Stimulated activated CD4-positive, alpha-beta T cell treated with anti-CD3 and anti-CD28 coated beads, Interleukin-1b, Interleukin-23, amount 100 ng/mL, for 4 hours (primary cell): ENCODE measurements at places on chromosomes 3 and 15.
A peak's percentile ranks its signal among the peaks of the same experiment; 100 is the strongest.

DNA sequence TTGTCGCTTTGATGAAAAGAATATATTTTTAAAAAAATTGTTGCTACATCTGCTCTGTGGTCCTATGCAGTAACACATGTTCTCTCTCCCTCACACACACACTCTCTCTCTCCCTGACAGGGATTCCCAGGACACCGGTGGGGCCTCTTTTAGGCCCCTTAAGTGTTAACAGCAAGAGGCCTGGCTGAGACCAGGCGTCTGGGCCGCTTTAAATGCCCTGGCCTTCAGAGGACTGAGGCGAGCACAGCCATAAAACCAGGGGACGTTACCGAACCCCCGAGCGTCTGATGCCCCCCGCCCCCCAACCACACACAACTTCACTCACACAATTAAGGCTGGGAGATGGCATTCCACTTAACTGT lies 1.7 kb downstream of the BNC1 start:
- no peak for DNase-seq

DNA sequence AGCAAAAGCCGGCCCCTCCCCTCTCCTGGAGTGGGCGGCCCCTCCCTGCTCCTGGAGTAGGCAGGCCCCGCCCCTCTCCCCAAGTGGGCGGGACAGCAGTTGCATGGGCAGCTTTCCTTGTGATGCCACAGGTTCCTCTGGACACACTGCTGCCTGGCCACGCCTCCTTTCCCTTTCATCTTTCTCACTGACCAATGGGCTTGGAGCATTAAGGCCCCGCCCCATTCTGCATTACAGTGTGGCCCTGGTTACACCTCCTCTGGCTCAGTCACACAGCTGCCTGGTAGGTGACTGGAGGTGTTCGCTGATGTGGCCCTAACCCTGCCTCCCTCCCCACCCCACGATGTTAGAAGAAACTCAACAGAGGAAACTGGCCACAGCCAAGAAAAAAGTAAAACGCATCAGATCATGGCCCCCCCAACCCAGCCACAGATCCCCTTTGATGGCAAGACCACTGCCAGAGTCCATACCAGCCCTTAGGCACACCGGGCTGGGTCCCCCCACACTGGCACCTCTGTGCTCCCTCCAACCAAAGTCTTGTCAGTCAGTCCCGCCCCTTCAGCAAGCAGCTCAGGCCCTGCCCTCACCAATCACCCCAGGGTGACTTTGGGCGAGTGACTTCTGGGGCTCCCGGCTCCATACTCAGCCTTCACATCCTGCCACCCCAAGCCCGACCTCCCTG lies 84.3 kb downstream of the ADAMTS7 start:
- no peak for DNase-seq

DNA sequence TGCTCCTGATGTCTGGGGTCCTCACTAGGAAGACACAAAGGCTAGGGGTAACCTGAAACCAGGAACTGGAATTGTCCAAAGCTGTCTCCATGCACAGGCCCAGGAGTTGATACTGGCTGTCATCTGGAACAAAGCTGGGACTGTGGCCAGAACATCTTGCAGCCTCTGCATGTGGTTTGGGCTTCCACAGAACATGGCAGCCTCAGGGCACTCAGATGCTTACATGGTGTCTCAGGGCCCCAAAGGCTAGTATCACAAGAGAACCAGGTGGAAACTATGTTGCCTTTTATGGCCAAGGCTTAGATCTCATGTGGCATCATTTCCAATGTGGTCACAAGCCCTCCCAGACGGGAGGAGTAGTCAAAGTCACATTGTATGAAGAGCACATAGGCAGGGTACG lies 335.2 kb upstream of the TRIM42 start:
- DNase-seq, result no peak

GRCh38 chr3:99536555-99537314 lies 101.7 kb upstream of the COL8A1 start:
- DNase-seq, result no peak

DNA sequence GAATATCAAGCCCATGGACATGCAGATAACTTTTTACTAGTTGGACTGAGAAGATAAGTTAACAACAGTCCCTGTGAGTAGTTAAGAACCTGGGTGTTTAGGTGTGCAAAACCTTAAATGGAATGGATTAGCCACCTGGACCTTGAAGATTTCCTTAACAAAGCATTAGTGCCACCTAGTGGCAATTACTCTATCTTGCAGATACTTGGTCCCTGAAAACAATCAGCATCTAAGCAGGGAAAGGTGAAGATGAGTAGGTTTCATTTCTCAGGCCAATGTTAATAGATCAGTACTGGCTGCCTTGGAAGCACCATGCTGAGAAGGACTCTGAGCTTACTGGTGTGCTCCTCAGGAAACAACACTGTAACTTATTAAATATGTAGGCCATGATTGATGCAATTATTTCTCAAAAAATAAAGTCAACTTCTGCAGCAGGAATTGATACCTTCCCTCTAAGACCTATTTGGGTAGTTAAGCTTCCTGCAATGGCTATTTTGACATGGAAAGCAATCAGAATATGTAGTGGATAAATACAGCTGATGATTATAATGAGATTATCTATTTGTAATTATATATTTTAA lies 329.4 kb downstream of the TBC1D5 start:
- DNase-seq, result peak; percentile 3

GRCh38 chr3:126990024-126990700 lies 7.2 kb downstream of the PLXNA1 start:
- no peak for DNase-seq

GRCh38 chr15:34999906-35000305 lies 11.8 kb upstream of the ZNF770 start:
- no peak for DNase-seq

GRCh38 chr3:70744536-70744935 lies 432.1 kb upstream of the MDFIC2 start:
- DNase-seq, result no peak

- no peak for DNase-seq
Observed at GRCh38 chr3:143563786-143564185, 284.5 kb downstream of the SLC9A9 start.

- no peak for DNase-seq
Observed at GRCh38 chr15:75731248-75732151, 18.9 kb upstream of the CSPG4 start.

DNA sequence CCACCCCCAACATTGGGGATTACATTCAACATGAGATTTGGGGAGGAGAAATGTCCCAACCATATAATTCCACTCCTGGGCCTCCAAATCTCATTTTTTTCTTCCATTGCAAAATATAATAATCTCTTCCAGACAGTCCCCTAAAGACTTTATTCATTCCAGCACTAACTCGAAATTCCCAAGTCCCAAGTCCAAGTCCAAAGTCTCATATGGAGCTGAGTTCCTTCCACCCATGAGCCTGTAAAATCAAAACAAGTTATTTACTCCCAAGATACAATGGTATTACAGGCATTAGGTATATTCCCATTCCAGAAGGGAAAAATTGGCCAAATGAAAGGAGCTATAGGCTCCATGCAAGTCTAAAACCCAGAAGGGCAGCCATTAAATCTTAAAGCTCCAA lies 56.7 kb downstream of the P2RY1 start:
- DNase-seq, result no peak

GRCh38 chr3:164476631-164477030 lies 601.7 kb downstream of the SI start:
- DNase-seq, result no peak

- DNase-seq, result no peak
Observed at GRCh38 chr15:59377924-59378323, 5.3 kb upstream of the MYO1E start.

DNA sequence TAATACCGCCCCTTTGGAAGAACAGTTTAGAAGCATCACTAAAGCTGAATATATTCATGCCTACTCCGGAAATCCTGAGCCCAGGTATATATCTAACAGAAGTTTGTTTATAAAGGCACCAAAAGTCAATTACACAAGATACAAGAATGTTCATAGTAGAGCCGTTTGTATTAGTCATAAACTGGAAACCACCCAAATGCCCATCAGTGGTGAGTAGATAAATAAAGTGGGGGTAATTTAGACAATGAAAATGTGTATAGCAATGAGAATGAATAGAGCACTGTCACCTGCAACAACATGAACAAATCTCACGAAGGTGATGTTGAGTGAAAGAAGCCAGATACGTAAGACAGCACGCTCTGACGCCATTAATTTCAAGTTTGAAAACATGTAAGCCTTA lies 68.3 kb upstream of the GLCE start:
- no peak for DNase-seq

DNA sequence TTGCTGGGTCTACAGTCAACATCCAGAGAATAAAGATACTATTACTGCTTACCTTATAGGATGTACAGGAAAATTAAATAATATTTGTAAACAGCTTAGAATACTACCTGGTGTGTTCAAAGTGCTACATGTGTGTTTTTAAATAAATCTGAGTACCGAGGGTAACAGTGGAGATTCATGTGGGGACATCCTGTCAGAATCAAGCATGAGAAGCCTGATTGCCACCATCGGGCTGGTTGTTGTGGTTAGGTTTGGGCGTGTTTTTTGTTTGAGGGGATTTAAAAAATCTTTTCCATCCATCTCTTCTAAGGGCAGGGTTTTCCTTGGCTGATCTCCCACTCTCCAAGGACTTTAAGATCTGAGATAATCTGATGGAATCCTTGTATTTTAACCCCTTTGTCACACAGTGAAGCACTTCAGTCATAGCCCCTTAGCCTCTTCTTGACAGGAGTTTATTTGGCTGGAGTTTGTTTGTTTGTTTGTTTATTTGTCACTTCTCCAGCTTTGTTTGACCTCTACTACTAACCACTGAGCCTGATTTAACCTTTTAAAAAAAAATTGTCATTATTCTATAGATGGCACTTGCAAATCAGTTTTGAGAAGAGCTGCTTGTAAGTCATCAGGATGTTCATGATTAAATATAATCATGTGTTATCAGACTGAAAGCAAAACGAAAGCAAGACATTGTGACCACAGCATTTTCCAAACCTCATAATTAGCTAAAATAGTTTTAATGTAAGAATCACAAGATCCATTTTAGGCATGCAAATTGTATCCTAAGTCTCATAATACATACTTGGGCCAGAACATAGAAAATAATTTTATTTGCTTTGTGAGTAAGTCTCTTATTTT lies 72.8 kb upstream of the RARB start:
- DNase-seq, result no peak

- DNase-seq, result no peak
Observed at GRCh38 chr15:69712991-69713390, 260.4 kb downstream of the RPLP1 start.

DNA sequence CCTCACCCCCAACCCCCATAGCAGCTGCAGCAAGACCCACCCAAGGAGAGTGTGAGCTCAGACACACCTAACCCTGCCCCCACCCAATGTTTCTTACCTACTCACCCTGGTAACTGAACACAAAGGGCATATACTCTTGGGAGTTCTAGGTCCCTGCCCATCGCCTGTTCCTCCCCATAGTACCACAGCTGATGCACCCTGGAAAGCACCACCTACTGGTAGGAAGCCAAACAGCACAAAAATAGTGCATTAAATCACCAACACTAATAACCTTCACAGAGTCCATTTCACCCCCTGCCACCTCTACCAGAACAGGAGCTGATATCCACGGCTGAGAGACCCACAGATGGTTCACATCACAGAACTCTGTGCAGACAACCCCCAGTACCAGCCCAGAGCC lies 245.2 kb downstream of the EFHB start:
- DNase-seq, result no peak

- no peak for DNase-seq
Observed at GRCh38 chr3:61780016-61780415, 218.6 kb downstream of the PTPRG start.

- no peak for DNase-seq
Observed at GRCh38 chr15:62874064-62874463, 168.5 kb upstream of the TPM1 start.

DNA sequence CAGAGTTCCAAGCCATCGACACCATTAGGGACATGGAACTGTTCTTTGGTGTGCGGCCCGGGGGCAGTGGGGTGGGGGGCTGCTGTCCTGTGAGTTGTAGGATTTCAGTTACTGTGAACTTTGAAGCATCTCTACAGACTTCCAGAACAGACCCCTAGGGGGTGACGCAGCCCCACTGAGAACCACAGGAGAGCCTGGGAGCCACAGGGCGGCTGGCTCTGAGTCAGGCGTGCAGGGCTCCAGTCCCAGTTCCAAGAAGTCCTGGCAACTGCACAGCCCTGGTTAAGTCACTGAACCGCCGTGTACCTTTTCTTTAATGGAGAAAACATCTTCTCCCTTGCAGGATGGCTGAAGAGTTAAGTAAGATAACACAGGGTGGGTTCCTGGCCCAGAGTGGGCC lies 23.5 kb upstream of the LRTM1 start:
- no peak for DNase-seq

- no peak for DNase-seq
Observed at GRCh38 chr3:137062250-137062649, 104.5 kb downstream of the IL20RB start.

DNA sequence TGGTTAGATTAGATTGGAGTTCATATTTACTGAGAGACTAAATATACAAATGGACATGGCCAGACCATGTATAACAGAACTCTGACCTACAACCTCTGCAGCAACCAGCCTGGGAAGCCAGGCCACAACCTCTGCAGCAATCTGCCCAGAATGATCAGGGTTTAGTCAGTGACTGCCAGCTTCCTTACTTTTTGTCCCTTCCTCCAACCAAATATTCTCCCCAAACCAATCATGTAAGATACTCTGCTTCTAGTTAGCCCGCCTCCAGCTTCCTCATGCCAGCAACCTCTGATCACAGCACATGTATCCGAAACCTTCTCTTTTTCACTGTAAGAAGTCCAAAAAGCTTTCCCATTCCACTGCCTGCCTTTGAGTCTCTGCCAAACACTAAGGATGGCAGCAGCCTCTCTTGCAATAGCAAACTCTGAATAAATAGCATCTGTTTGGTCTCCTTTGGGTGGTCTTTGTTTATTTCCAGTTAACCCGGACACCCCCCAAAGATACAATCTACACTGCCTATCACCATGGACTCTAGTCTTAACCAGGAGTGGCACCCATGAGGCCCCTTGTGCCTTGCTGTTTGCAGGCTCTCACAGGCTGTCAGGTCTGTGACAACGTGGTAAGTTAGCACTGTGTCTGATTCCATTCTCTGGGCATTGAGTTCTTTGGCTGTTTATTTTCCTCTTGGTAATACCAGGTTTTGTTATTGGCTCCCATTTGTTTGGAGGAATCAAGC lies 102.2 kb downstream of the ERC2 start:
- no peak for DNase-seq

DNA sequence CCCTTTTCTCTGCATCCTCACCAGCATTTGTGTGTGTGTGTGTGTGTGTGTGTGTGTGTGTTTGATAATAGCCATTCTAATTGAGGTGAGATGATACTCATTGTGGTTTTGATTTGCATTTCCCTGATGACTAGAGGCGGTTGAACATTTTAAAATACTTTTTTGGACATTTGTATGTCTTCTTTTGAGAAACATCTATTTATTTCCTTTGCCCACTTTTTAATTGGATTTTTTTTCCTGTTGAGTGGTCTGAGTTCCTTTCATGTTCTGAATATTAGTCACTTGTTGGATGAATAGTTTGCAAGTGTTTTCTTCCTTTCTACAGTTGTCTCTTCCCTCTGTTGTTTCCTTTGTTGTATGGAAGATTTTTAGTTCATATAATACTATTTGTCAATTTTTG lies 54.3 kb upstream of the THSD4 start:
- DNase-seq, result no peak

GRCh38 chr3:149990423-149990948 lies 19.8 kb upstream of the PFN2 start:
- DNase-seq, result no peak

DNA sequence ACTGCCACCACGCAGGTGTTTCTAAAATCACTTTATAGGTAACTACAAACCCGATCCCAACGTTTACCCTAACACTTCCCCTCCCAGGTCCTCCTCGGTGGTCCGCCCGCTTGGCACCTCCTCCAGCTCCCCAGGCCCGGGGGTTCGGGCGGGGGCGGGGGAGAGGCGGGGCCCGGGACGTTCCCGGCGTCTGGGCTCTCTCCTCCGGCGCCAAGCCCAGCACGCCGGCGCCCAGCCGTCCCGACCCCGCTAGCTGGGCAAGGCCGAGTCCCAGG lies 562 bp downstream of the CGGBP1 start:
- no peak for DNase-seq
